CD4-positive, alpha-beta T cell treated with Interleukin-6 for 4 hours (primary cell): ENCODE measurements at places on chromosomes 16 and 17.

- DNase-seq, result peak; percentile 51
Measured at GRCh38 chr16:84597931-84598351, 19.9 kb downstream of the COTL1 start.

- DNase-seq, result no peak
Measured at GRCh38 chr16:25855063-25855462, 163.3 kb downstream of the HS3ST4 start.

DNA sequence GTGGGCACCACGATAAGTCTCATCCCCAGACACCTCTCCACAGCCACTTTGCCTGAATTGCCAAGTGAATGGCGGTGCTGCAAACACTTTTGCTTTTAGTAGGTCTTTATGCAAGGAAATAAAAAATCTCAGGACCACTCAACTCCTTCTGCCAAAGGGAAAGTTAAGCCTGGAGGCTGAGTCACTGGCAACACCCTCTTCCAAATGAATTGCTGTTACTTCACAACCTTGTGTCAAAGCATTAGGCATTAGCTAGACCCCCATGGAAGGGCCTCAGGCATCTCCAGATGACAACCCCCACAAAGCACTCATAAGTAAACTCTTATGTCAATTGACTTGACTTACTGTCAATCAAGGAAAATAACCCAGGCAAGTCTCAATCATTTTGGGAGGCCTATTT, 43.0 kb downstream of the RNF112 start:
- no peak for DNase-seq

DNA sequence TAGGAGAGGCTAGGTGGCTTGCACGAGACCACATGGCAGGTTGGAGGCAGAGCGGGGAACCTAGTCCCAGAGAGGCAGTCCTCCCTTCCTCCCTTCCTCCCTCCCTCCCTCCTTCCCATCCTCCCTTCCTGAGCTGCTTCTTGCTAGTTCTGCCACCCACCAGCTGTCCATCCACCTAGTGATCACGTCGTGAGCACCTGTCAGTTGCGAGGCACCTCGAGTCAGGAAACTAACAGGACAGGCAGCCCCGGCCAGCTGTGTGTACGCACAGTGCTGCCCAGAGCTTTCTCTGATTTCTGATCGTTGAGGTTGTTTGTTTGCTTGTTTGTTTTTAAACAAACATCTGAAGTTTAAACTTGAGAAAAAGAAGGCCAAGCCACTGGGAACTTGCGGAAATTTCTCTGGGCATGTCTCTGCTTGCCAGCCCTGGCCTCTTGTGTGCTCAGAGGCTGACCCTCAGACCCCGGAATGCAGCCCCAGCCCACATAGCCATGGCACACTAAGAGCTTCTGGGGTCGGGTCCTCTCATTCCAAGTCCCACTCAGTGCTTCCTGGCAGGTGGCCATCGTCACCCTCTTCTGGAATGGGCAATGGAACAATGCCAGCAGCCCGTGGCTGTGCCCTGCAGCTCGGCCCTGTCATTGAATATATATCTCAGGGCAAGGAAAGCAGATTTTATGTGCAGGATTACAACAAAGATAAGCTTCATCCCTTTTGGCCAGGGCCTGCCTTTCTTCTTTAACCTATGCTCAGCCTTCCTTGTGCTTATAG, 174.0 kb downstream of the KATNIP start:
- no peak for DNase-seq

GRCh38 chr17:7636163-7636562, 6.2 kb downstream of the SHBG start:
- DNase-seq, result no peak

- no peak for DNase-seq
Measured at GRCh38 chr17:12928736-12929135, 89.1 kb downstream of the ELAC2 start.

GRCh38 chr17:80474961-80475909, 1.2 kb downstream of the NPTX1 start:
- no peak for DNase-seq

DNA sequence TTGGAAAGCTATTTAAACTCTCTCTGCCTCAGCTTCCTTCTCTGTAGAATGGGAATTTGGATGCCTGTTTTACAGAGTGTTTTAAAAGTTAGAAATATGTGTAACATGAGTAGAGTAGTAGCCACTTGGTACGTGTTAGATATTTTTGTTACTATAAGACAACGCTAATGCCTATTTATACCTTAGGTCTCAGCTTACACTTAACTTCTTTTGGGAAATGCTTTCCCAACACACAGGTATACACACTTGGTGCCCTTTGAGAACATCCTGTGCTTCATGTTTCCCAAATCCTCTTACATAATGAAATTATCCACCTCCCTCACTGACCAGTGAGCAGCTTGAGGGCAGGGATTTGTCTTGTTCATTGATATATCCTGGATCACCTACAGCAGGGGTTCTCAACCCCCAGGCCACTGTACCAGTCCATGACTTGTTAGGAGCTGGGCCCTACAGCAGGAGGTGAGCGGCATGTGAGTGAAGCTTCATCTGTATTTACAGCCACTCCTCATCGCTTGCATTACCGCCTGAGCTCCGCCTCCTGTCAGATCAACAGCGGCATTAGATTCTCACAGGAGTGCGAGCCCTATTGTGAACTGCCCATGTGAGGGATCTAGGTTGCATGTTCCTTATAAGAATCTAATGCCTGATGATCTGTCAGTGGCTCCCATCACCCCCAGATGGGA, 33.5 kb downstream of the ARSG start:
- DNase-seq, result no peak
